Neural progenitor cell (in vitro differentiated cells): ENCODE measurements at places on chromosomes 11 and 22.

DNA sequence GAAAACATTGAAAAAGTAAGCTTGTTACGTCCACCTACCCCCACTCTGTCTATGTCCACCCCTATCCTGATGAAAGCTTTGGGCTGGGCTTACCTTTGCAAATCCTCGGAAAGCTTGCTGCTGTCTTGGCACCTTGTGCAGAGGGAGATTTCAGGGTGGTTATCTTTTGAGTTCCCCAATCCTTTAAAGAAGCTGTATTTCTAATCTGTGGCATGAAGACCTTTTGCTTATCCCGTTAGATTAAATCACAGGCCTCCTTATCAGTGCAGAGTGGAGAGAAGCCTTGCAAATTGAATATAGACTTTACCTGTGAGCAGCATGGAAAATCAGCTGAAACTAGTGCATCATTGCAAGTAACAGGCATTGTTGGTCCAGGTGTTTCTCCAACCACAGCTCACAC, 580.6 kb upstream of the ANO5 start:
- DNase-seq, result no peak

- no peak for DNase-seq
Observed at GRCh38 chr11:128394431-128395089, 192.8 kb downstream of the ETS1 start.

GRCh38 chr11:130315354-130315970, 745 bp upstream of the ZBTB44 start:
- peak; percentile 34 for DNase-seq

DNA sequence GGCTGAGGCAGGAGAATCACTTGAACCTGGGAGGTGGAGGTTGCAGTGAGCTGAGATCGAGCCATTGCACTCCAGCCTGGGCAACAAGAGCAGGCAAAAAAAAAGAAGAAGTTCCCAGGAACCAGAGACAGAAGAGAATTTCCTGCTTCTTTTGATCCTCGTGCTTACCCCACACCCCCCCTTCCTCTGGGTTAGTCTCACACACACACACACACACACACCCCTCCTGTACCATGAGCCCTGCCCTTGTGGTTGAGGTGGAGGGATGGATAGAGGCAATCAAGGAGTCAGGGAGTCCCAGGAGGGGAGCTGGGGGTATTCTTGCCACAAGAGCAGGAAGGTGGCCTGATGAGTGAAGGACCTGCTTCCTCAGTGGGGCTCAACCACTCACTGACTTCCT, 4.1 kb upstream of the UBE2L6 start:
- DNase-seq, result no peak

DNA sequence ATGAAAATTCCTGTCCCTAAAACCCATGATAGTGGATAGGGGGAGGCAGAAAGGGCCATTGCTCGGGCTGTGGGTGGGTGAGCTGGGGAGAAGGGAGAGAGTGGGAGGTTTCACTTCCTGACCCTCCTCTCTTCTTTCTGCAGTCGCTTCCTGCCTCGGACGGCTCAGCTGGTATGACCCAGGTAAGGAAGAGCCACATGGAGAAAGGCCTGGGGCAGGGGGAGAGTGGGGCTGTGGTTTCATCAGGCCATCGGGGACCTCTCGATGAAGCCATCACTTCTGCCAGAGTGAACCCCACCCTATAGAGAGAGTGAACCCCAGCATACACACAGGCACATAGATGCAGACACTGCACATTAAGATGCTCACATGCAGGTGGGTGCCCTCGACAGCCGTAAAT, 12.6 kb downstream of the CD5 start:
- no peak for DNase-seq

DNA sequence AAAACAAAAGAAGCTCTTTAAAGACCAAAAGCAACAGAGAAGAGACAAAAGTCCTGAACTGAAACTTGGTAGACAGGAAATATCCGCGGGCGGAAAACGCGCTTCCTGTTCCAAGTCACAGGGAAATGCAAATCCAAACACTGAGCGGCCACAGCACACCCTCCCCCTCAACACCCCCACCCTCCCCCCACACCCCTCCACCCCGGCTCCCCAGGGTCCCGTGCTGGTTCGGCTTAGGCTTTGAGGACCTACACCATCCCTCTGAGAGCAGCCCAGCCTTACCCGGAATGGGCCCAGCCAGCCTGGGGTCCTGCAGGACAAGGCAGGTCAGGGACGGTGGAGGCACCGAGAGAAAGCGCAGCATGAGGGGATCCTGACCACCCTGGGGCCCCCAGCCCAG, 160.4 kb downstream of the BRD1 start:
- DNase-seq, result no peak

GRCh38 chr11:76181371-76181770, 24.9 kb downstream of the WNT11 start:
- DNase-seq, result no peak

- no peak for DNase-seq
Observed at GRCh38 chr22:33578752-33579151, 341.5 kb downstream of the LARGE1 start.

- DNase-seq, result no peak
Observed at GRCh38 chr11:81286959-81287358, 1446.7 kb downstream of the FAM181B start.

DNA sequence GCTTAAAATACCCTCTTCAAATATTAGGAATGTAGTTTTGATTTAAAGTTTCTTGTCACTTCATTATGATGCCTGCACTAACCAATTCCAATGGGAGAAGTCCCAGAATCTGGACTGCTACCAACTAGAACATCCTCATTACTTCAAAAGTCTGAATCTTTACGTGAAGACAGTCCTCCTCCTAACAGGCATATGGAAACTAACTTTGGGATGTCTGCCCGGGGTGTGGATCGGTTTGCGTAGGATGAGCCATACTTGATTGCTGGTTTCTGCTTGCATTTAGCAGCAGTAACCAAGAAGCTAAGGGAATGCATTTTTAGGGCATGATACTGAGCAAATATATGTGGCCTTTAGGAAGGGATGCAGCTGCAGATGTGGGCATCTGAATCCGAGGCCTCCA, 177.1 kb downstream of the LRRC4C start:
- peak; percentile 2 for DNase-seq

DNA sequence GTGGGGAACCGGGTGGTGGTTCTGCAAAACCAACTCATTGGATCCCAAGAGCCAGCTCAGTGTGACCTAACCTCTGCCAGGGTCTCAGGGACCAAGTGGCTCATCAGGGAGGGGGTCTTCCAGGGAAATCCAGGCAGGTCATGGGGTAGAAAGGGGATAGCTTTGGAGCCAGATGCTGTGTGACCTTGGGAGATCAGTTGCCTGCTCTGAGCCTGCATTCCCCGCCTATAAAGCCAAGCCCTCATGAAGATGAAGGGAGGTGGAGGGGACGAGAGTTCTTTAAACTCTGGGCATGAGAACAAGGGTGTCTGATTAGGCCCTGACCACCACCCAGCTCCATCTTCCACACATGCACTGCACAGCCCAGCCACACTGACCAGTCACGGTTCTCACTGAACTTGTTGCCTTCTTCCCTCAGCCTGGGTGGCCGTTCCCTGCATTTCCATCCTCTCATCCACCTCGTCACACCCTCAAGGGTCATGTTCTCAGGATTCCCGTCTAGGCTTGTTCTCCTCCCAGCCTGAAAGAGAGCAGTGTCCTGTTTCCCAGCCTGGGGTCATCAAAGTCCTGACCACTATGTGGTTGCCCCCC, 475.5 kb downstream of the TBC1D22A start:
- no peak for DNase-seq

DNA sequence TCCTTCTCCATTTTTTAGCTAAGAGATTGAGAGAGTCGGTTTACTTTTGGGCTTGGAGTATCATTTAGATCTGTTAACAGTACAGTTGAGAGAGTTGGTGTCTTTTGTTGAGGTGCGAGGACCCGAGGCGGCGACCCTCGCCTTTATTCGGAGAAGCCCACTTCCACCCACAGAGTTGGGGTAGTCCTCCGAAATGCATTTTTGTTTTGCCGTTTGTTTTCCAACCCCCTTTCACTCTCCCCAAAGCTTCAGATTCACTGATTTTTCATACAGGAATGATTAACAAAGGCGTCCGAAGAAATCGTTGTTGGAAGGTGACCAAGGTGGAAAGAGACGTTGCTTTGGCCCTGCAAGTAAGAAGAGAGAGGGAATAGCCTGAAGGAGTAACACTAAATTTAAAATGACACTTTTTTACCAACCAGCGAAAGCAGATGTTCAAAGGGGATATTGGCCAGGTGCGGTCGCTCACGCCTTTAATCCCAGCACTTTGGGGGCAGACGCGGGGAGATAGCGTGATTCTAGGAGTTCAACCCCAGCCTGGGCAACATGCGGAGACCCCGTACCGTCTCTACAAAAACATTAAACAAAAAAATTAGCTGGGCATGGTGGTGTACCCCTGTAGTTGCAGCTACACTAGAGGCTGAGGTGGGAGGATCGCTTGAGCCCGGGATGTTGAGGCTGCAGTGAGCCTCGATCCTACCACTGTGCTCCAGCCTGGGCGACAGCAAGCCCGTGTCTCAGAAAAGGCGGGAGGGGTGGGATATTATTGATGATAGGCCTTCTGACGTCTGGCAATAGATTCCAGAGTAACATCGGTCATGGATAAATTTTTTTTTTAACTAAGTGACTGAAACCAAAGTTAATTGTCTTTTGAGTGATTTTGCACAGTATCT, 899 bp upstream of the RAB30 start:
- DNase-seq, result peak; percentile 11

GRCh38 chr11:23919455-23919854, 577.4 kb upstream of the LUZP2 start:
- DNase-seq, result peak; percentile 2

DNA sequence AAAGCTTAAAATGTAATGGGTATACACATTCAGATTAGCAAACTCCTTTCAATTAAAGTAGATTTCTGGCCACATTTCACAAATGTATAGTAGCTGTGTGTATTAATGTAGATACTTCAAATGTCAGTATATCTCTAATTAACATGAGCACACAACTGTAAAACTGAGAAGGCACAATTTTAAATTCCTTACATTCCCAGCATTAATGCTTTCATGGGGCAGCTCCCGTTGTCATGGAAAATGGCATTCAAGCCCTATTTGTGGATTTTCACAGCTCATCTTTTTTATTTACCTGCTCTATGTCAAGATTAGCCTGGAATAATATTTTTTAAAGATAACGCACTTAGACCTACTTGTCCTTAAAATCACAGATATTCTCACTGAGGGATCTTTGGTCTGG, 113.6 kb upstream of the SOX6 start:
- no peak for DNase-seq

- no peak for DNase-seq
Observed at GRCh38 chr11:123760894-123761293, 6.6 kb upstream of the OR6X1 start.

GRCh38 chr22:47394504-47395440, 632.3 kb downstream of the TBC1D22A start:
- DNase-seq, result no peak

GRCh38 chr11:123549926-123550917, 104.2 kb downstream of the SCN3B start:
- DNase-seq, result peak; percentile 57

DNA sequence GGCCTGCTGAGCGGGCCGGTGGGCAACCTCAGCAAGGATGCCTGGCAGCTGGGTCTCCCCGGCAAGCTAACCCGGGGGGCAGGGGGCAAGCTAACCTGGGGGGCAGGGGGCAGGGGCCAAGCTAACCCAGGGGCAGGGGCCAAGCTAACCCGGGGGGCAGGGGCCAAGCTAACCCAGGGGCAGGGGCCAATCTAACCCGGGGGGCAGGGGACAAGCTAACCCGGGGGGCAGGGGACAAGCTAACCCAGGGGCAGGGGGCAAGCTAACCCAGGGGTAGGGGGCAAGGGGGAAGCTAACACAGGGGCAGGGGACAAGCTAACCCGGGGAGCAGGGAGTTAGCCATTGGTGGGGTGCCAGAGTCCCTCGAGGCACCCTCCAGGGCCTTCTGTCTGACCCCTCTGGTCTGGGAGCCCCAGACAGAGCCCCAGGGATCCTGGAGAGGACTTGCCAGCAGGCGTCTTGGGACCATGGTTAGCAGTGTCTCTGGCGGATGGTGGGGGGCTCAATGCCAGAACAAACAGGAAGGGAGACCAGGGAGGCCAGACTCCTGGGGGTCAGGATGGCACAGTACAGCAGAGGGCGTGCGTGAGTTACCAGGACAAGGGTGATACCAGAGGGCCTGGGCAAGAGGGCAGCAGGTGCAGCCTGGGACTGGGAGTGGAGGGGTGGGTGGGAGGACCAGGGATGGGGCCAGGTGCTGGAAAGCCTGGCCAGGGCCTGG, 16.1 kb downstream of the IGF2 start:
- DNase-seq, result no peak

- no peak for DNase-seq
Observed at GRCh38 chr11:34339149-34340064, 18.4 kb downstream of the ABTB2 start.

DNA sequence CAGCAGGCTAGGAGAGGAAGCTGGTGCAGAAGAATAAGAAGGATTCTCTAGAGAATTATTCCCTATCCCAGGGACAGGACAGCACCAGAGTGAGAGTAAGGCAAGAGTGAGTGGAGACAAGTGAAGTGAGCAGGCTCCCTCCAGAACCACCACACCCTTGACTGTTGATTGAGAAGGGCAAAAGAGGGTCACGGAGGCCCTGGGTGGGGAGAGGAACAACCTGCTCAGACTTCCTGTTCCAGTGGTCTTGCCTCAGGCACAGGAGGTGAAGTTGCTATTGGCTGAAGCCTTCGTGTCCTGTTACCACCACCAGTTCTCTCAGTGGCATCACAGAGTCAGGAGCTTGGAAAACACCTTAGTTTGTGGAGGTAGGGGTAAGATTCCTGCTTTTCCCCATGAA, 51.7 kb upstream of the CCDC89 start:
- no peak for DNase-seq

- no peak for DNase-seq
Observed at GRCh38 chr22:42808521-42808920, 48.6 kb downstream of the ARFGAP3 start.

DNA sequence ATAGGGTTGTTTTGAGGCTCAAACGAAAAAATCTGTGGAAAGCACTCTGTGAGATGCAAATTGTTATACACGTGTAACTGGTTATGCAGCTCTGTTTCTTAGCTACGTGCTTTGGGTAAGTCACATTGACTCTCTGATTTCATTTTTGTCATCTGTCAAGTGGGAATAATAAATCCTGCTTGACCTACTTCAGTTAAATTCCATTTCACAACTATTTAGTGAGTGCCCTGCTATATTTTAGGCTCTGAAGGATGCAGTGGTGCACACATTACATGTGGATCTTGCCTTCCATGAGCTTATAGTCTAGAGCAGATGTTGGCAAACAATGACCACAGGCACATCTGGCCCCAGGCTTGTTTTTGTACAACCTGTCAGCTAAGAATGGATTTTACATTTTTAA, 133.6 kb upstream of the PLET1 start:
- no peak for DNase-seq

- no peak for DNase-seq
Observed at GRCh38 chr11:106733635-106734034, 284.6 kb downstream of the GUCY1A2 start.

- no peak for DNase-seq
Observed at GRCh38 chr11:88297863-88298262, 39.7 kb downstream of the CTSC start.
